AG08395 (cell line): ENCODE measurements at places on chromosomes 5 and 9.

DNA sequence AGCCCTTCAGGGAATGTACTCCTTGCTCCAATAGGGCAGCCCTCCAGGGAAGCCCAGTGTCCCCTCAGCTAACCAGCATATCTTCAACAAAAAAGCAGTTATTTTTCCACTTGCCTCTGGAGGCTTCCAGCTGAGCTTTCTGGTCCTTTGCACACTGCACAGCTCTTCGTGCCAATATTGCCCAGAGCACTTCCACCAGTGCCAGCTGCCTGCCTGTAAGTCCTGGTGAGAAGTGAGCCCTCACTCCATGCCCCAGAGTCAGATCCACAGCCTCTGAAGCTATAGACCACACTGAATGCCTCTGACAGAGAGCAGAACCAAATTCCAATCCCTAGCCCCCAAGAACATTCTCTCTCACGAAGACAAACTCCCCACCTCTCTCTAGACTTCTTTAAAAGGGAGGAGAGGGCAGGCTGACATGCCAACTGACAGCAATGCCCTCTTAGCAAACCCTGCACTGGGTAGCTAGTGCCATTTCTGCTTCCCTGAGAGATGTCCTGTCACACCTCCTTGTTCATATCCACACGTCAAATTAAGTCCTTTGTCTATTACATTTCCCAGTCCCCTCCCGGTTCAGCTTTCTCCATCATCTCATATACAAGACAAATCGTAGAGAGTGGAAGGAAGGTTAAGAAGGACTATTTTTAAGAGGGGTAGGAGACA lies 12.7 kb upstream of the HEXB start:
- DNase-seq, result no peak

- DNase-seq, result no peak
These were observed 4.7 kb downstream of the HNRNPK start for GRCh38 chr9:83975300-83975699.

DNA sequence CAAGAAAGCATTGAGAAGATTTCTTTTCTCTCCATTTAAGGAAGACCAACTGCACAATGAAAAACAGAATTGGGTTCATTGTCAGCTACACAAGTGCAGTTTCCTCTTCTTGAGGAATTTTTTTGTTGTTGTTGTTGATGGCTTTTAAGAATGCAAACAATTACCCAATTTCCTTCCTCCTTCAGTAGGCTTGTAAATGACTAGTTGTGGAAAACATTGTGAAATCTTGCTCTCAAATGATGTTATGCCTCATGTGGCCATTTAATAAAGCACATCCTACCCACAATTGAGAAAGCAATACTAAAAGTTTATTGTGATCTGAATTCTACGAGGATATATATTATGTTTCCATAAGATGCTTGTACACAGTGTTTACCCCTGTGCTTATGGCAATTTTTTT lies 171.6 kb downstream of the FAM174A start:
- peak; percentile 2 for DNase-seq

GRCh38 chr5:172751761-172752510 lies 19.1 kb downstream of the DUSP1 start:
- DNase-seq, result no peak

DNA sequence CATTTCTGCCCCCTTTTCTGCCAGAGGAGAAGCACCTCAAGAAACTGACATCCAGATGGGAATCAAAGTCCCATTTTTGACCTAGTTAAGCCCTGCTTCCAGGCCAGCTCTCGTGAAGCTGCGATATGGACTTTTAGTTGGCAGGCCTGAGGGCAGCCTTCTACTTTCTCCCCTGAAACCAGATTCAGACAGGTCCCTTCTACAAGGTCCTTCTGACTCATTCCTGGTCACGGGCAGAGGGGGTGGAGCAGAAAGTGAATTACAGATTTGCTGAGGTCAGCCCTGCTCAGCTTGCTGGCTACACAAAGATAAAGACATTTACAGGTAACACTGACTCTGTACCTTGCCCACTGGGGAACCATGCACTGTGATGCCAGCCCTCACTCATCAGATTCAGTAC lies 52.8 kb upstream of the TUT7 start:
- DNase-seq, result peak; percentile 40

- DNase-seq, result no peak
These were observed 4.3 kb upstream of the SQSTM1 start for GRCh38 chr5:179816401-179816795.

GRCh38 chr9:35322075-35322885 lies 160.5 kb downstream of the UNC13B start:
- no peak for DNase-seq

GRCh38 chr5:139130214-139130613 lies 68.0 kb downstream of the SIL1 start:
- no peak for DNase-seq

GRCh38 chr9:16289639-16290038 lies 580.8 kb downstream of the BNC2 start:
- no peak for DNase-seq

DNA sequence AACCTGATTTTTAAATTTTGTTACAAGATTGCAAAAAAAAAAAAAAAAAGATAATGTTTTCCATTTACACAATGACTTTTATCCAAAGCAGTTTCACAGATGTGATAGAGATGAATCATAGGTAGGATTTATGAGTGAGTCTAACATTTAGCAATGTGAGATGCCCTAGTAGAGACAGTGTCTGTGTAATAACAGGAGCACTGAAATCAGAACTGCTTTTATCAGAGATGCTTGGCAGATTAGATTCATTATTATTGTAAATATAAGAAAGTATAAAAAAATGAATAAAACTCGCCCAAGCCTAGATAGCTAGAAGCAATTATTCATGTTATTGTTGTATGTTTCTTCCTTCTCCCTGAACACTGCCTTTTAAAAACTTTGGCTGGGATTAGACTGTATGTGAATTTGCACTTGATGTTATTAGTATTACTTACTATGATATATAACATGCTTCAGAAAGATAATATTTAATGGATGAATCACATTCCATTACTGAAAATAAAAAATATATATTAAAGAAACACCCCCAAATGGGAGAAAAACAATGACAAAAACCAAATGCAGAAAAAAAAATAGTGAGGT lies 567.3 kb upstream of the KLF4 start:
- DNase-seq, result peak; percentile 65

DNA sequence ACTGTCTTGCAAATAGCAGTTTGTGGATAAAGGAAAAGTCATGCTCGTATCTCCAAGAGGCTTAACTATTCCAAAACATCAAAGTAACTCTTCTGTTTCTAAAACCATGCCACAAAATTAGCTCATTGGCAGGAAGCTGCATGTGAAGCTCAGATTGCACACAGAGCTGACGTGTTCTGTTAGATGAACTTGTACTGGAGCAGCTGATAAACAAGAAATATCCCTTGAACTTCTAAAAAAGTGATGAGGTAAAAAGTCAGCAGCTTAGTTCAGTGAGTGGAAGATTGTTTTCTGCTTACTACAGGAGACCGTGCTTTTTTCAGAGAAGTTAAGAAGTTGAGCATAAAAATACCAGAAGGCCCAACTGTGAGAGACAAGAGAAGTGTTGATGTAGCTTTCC lies 113.2 kb downstream of the SLC12A2 start:
- peak; percentile 25 for DNase-seq

GRCh38 chr5:150520747-150521521 lies 13.0 kb downstream of the NDST1 start:
- no peak for DNase-seq

GRCh38 chr5:16687898-16688297 lies 71.1 kb upstream of the RETREG1 start:
- no peak for DNase-seq

DNA sequence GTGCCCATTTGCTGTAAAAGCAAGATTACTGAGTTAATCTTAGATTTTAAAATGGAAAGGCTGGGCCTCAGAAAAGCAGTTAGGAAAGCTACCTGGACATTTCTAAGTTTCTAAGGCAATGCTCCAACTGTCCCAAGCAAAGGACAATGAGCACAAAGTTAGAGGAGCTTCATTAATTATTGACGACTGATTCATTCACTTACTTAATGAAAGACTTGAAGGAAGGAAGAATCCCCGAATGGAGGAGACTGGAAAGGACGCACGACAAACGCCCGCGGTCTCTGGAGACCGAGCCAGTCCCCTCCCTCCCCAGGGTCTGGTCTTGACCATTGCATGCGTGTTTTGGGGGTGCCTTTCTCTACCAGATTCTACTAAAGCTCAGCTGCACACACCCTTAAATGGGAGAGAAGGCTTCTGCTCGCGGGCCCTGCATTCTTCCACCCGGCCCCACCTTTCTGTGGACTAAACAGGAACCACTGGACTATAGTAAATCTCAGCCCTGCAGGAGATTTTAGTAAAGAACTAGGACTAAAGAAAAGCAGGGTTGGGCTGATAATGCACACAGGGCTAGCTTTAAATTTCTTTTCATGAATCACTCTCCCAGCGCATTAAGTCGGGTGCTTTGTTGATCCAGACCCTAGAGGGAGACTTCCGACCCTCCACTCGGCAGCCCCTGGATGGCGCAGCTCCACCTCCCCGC lies 44.8 kb downstream of the CTSL start:
- DNase-seq, result no peak

- DNase-seq, result no peak
These were observed 75.8 kb downstream of the INIP start for GRCh38 chr9:112642126-112642525.

DNA sequence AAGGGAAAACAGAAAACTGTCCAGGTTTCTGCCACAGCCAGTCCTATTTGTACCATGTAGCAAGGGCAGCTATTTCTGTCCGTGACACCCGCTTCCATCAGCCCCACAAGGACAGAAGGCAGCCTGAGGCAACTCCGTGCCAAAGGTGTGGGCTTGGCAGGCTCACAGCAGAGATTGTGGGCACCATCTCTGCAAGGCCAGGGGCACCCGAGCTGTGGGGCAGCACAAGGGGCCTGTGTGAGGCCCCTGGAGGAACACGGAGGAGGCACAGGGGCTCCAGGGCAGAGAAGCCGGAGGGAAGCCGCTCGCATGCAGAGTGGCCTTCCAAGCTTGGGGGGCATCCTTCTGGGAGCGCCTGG lies 43.5 kb downstream of the COL23A1 start:
- DNase-seq, result no peak

DNA sequence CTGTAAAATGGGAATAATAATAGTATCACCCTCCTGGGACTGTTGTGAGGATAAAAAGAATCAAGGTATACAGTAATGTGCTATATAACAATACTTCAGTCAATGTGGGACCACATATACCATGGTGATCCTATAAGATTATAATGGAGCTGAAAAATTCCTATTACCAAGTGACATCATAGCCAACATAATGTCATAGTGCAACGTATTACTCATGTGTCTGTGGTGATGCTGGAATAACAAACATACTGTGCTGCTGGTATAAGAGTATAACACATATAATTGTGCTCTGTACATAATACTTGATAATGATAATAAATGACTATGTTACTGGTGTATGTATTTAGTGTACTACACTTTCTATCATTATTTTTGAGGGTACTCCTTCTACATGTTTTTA lies 38.1 kb downstream of the LIFR start:
- DNase-seq, result no peak

DNA sequence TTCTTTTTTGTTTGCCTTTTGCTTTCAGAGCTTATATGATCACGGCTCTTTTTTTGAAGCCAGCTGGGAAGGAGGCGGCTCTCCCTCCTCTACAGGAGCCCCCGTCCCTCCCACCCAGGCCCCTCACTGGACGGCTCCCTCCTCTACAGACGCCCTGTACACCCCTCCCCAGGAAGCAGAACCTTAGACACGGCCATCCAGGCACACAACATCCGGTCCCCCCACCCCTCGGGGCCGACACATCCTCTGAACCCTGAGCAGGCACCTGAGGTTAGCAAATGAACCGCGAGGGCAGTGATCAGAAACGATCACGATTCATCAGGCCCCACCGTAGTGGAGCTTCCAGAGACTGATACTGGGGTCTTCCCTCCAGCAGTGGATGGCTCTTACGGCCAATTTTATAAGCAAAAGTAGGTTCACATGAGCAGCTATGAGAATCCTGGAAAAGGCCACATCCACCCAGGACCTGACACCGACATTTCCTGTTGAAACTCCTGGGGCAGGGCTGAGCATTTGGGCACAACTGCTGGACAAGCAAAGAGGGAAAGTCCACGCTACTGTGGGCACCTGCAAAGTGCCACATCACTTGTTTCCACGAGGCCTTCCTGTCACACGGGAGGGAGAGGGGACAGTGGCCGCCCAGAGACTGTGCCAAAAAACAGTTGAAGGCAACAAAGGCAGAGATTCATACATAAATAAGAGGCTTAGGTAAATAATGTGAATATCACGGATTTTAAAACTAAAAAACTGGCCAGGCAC lies 78.9 kb downstream of the SEMA4D start:
- DNase-seq, result no peak

GRCh38 chr5:106401561-106401960 lies 1269.2 kb downstream of the EFNA5 start:
- DNase-seq, result no peak

- no peak for DNase-seq
These were observed 71.4 kb downstream of the DAPK1 start for GRCh38 chr9:87569008-87569509.

DNA sequence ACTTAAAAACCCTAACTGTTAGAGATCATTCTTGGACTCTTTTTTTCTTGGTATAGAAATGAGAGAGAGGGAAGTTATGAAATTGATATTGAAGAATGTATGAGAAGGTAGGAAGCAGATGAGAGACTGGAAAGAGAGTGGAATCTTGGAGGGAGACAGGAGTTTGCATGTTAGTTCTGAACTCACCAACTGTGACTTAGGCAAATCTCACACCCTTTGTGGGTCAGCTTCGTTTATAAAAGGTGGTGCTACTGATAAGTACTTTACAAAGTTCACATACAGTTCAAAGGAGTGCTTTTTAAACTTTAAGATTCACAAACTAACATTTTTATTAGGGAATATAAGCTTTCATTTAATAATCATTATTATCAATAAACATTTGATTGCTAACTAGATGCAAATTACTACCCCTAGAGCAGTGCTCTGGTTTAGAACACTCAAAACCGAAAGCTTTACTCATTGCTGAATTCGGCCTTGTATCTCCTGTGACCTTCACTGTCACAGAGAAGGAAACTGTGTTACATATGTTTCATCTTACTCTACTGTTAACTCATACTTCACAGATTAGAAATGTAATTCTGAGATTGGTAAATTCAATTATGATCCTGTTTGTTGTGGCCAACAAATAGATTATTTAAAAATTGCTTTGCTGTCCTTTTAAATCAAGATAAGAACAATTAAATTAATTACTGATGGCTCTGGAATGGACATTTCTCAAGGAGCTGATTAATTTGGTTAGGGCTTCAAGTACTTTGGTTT lies 143.2 kb downstream of the RMI1 start:
- no peak for DNase-seq
